NCI-H1048 (cell line): ENCODE measurements at places on chromosomes 16 and 17.

DNA sequence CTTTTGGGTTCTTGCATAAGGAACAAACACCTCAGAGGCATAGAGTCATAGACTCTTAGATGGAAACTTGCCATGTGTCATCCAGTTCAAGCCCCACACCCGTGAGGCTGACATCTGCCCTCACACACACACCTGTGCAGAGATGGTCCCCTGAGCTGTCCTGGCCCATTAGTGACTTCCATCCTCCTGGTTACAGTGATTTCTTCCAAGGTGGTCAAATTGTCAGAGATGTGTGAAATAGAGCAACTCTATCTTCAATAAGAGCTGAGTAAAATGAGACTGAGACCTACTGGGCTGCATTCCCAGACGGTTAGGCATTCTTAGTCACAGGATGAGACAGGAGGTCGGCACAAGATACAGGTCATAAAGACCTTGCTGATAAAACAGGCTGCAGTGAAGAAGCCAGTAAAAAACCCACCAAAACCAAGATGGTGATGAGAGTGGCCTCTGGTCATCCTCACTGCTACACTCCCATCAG lies 342.2 kb upstream of the TNRC6C start:
- DNase-seq: no peak

GRCh38 chr16:66199189-66199588 lies 167.3 kb upstream of the CDH5 start:
- no peak for DNase-seq

- no peak for DNase-seq
Measured at GRCh38 chr17:1484676-1485422, 7.6 kb downstream of the MYO1C start.

DNA sequence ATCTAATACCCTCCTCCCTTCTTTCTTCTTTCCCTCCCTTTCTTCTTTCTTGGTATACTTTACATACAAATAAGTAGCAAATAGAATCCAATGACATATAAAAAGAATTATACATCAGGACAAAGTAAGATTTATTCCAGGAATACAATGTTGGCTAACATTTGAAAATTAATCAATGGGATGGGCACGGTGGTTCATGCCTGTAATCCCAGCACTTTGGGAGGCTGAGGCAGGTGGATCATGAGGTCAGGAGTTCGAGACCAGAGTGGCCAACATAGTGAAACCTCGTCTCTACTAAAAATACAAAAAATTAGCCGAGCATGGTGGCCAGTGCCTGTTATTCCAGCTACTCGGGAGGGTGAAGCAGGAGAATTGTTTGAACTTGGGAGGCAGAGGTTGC lies 72.1 kb downstream of the BCAS3 start:
- DNase-seq: no peak

DNA sequence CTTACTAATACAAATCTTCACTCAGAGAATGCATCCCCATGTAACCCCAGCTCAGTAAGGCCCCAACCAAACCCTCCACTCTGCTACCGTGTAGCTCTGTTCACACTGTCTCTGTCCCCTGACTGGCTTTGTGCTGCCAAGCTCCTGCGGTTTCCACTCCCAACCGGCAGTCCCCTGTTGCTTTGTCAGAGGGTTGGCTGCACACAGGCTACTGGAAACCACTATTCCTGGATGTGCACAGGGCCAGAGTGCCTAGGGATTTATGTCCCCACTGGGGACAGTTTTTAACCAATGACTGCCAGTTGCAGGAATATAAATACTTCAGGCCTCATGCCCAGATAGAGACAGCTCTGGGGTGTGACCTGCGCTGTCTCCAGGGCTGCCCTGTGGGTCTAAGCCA lies 157.1 kb upstream of the C16orf82 start:
- DNase-seq: no peak

- no peak for DNase-seq
Measured at GRCh38 chr17:17763734-17764133, 73.1 kb downstream of the SREBF1 start.

DNA sequence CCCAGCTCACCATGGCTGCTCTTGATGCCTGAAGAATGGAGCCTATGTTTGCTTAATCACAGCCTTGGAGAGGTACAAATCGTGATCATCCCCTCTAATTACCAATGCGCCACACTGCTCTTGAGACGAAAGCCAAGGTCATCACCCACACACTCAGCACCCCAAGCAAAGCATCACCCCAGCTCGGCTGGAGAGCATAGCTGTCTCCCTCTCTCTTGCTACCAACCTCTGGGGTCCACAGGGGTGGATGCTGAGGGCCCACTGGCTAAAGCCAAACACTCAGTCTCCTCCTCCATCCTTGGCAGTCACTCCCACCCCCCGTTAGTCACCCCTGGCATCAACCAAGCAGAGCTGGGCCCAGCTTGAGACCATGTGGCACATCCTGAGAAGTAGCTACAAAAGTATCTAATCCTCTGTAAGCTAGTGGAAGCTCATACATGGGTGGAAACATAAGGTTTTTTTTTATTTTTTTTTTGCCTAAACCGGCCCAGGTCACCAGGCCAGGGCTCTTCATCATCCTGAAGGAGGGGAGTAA lies 44.8 kb downstream of the PIMREG start:
- DNase-seq: no peak

GRCh38 chr17:77329741-77330531 lies 189.2 kb downstream of the SEC14L1 start:
- DNase-seq: no peak

DNA sequence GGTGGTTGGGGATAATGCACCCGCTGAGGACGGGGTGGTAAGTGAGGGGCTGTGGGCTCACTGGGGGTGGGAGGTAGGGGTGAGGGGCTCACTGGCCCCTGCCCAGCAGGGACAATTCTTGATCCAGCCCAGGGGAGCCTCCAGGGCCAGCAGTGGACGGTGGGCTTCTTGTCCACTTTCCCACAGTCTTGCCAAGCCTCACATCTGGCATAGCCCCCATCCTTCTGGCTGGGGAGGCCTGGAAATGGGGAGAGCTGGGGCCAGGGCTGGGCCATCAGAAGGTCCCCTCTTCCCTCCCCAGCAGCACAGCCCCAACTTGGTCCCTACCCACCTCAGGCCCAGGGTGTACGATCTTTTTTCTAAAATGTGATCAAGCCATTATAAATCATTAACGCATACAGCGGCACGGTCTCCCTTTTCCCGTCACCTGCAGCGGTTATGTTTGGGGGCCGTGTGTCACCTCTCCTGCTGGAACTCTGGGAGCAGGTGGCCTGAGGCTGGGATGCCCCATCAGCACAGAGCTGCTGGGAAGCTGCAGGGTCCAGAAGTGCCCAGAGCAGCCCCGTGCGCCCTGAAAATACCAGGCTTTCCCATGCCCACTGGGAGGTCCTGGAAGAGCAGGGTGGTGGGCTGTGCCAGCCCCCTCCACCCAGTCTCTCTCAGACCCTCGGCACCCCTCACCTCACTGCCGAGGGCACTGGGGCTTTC lies 7.2 kb upstream of the SETD6 start:
- no peak for DNase-seq

DNA sequence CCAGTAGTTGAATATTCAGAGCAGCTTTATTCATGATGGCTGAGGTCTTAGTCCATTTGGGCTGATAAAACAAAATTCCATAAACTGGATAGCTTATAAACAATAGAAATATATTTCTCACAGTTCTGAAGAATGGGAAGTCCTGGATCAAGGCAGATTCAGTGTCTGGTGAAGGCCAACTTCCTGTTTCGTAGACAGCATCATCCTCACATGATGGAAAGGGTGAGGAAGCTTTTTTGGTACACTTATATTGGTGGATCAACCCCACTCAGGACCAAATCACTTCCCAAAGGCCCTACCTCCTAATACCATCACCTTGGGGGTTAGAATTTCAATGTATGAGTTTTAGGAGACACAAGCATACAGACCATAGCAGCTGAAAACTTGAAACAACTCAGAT lies 224.2 kb downstream of the CYB561 start:
- no peak for DNase-seq

- no peak for DNase-seq
Measured at GRCh38 chr16:58324792-58325191, 30.0 kb upstream of the PRSS54 start.

DNA sequence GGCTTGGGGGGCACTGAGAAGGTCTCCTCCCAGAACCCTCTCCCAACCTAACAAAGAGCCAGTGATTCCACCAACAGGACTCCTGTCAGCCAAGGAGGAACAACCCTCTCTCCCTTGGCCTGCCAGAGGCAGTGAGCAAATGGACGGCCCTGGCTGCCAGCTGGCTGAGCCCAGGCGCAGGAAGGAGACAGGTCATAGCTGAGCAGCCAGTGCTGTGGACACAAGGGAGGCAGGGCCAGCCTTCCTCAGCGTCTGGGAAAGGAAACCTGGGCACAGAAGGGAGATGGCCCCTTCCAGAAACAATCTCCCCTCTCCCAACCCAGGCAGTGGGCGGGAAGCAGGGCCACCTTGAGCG lies 2.1 kb downstream of the MPO start:
- no peak for DNase-seq

- no peak for DNase-seq
Measured at GRCh38 chr17:69908626-69909368, 166.2 kb upstream of the KCNJ16 start.

DNA sequence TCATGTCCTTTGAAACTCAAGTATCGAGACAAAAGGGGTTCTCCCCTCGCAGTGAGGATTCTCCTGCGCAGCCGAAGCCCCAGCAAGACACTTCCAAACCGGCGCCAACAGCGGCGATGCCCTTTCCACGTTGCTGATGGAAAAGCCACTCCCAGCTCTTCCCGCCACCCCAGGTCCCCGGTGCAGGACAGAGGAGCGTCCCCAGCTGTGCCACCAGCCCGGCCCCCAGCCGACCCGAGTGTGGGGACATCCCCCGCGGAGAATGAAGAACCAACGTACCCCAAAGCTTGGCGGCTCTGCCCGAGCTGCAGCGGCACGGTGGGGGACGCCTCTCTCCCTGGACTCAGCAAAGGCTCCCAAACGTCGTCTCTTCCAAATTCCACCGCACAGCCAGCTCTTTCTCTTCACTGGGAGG lies 573 bp downstream of the CHST6 start:
- DNase-seq: no peak

GRCh38 chr17:12730421-12730820 lies 58.9 kb upstream of the ARHGAP44 start:
- DNase-seq: no peak

DNA sequence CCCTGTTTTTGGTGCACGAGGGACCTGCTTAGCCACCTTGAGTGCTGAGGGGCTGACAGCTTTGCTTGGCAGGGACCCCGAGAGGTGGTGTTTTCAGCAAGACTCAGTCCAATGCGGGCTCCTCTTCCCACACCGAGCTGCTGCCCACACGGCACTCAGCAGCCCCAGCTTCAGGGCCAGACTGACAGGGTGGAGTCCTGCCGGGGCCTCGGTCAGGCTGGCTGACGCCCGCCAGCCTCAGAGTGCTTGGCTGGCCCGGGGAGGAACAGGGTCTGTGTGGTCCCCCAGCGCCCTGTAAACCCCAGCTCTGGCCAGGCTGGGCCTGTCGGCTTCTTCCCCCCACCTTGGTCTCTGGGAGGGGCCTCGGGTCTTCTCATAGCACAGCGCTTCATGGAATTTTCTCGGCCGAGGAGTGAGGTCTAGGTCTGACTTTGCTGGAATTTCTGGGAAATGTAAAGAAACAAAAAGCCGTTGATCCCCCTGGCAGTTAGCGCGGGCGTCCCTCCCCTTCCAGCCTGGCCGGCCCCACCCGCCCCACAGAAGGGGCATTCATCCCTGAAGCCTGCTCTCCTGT lies 2.6 kb downstream of the SOX8 start:
- no peak for DNase-seq

DNA sequence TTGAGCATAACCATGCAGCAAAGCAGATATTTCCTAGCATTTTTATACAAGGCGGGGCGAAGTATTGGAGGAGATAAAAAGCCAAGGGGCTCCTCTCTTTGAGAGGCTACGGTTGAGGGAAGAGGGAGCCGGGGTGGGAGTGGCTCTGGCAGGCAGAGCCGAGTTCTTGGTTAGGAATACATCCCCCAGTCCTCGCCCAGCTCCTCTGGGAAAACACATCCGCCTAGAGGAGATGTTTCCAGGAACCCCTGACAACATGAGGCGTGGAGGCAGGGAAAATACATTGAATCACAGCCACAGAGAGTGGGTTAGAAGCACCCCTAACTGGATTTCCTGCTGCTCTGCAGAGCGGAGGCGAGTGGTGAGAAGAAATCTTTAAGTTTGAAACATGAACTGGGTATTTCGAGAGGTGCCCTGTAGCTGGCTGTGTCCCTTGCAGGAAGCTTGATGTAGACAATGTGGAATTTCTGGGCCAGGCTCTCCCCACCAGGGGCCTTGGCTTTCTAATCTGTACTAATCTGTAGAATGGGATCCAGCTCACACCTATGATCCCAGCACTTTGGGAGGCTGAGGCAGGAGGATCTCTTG lies 27.3 kb downstream of the TTYH2 start:
- DNase-seq: no peak

GRCh38 chr17:79188048-79188447 lies 113.4 kb downstream of the ENGASE start:
- no peak for DNase-seq

GRCh38 chr16:68090533-68090932 lies 5.4 kb downstream of the NFATC3 start:
- DNase-seq: no peak

DNA sequence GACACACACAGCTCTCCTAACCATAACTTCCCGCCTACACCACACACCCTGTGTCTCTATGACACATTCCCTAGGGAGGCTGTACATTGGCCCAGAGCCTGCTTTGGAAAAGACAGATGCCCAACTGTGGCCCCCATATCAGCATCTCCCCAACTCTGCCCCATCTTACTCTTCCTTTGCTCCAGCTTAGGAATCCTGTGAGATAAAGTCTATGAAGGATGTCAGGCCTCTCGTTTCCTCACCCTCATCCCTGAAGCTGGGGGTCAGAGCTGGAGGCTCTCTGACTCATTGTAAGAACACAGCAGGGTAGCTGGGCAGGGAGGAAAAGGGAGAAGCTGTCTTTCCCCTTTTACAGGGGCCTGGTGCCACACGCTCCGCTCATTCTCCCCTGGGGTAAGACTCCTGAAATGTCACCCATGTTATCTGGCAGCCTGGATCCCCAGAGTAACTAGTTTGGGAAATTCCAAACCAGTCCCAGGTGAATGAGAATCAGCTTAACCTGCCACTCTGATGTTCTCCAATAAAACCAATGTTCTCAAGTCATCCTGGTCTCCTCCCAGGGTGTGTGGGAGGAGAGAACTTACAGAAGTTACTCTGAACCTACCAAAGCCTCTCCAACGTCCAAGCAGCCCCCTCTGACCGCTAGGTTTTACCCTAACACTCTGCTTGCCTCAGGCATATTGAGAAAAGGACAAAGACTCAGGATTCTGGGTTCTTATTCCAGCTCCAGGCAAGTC lies 2.8 kb downstream of the RAPGEFL1 start:
- no peak for DNase-seq

GRCh38 chr16:77359065-77359502 lies 75.8 kb downstream of the ADAMTS18 start:
- no peak for DNase-seq

DNA sequence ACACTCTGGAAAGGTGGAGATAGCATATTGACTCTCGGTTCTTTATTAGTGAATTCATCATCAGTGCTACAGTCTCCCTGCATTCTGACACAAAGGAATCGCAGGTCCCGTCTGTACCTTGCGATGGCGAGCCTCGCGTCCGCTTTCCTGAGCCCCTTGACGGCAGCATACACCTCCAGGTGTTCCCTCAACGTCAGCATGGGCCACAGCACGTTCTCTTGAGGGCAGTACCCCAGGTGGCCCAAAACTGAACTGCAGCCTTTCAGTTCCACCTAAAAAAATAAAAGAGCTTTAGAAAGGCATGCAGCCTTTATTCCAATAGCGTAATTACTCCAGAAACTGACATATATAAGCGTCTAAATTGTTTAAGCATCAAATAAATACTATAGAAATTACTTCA lies 24.2 kb upstream of the ABCA9 start:
- DNase-seq: no peak
